ENCODE measurements at places on chromosomes 16 and 17.
A peak's percentile ranks its signal among the peaks of the same experiment; 100 is the strongest.

- no peak for DNase-seq
Measured at GRCh38 chr17:22273308-22273707, 581.0 kb downstream of the KCNJ18 start.

- DNase-seq = no peak
Measured at GRCh38 chr16:78694414-78694813, 595.0 kb downstream of the WWOX start.

GRCh38 chr16:14649816-14650215 is 17.1 kb downstream of the BFAR start:
- no peak for DNase-seq

DNA sequence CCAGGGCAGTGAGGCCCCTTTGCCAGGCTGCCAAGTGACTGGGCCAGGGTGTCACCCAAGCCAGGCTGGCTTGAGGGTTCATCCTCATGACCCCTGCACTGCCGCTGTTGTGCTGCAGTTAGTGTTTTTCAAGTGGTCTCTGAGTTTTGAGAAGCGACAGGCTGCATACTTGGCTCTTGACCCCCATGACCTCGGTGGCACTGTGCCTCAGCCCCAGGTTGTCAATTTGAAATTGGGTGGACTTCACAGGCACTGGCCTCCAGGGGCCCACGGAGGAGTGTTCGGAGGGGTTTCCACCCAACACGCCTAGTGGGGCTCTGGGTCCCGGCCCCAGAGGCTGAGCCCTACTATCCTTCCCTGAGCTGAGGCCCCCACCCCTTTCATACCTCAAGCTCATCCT is 42.7 kb downstream of the DHRS7B start:
- DNase-seq = no peak

DNA sequence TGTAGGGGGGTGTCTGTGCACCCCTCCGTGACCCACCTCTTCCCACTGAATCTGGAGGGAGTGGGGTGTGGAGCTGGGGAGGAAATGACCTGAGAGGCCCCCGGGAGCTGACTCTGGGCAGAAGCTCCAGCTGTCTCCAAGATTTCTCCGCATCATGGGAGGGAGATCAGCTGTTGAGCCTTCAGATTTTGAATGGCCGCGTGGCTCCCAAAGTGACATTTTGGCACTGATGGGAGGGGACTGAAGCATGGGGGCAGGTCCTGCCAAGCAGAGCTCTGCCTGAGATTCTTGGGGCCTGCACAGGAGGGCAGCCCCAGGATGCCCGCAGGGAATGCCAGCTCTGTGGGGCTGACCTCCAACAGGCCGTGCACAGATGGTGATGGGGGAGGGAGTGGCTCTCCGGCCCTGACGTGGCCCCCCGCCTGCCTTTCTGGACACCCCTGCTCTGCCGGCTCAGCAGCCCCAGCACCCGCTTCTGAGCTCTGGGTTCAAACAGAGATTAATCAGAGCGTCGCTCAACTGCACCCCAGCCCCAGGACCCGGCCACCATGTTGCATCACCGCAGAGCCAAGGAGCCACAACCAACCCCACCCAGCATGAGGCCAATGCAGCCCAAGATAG is 25.3 kb upstream of the UBE2I start:
- DNase-seq = no peak

DNA sequence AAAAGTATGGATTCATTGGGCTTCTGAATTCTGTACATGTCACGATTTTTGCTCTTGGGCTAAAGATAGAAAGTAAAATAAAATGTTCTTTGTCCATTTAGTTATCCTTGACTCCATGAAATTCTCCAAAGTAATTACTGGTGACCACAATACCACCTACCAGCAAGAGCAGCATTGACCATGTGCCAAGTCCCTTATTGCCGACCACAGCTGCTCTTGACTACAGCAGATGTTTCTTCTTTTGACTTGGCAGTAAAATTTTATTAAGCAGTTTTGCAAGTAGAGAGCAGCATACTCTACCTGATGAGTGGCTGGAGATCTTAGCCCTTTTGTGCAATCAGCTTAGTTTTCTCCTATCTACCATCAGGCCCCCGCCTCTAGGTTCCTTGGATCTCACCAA is 152.2 kb upstream of the TBX2 start:
- DNase-seq = no peak

DNA sequence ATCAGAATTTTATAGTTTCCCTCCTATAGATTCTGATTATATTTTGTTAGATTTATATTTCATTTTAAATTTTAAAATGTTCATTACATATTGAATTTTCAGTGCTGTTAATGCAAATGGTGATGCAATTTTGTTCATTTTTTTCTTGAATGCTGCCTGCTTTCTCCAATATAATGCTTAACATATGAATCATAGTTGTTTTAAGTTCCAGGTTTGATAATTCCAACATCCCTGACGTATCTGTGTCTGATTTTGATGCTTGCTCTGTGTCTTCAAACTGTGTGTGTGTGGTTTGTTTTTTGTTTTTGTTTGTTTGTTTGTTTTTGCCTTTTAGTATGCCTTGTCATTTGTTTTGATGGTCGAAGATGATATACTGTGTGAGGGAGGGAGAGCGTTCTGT is 134.7 kb upstream of the ELAC2 start:
- DNase-seq = no peak

DNA sequence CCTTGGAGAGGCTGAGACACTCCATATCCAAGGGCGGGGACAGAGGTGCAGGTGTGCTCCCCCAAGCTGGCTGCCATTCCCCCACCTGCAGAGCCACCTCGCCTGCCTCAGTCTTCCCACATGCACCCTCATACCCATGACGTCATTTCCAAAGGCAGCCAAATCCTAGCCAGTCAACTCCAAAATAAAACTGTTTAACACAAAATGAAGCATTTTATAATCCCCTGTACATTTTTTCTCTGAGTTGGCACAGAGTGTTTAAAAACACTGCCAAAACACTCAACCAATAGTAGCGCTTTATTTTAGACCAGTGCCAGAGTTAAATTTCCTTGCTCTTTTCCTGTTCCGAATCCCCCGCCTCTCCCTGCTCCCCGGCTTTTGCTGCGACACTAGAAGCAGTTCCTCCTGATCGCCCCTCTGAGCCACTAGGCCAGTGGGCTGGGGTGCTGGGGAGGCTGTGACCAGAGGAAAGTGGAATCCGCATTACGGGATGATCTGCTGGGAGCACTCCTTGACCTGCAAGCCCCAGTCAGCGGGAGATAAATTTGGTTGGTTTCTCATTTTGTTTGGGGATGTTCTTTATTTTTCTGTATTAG is 139.5 kb downstream of the ZNF423 start:
- DNase-seq = no peak

- no peak for DNase-seq
Measured at GRCh38 chr16:81786868-81787267, 7.8 kb downstream of the PLCG2 start.

- peak; percentile 85 for DNase-seq
Measured at GRCh38 chr17:79294459-79295071, 219.9 kb downstream of the ENGASE start.

DNA sequence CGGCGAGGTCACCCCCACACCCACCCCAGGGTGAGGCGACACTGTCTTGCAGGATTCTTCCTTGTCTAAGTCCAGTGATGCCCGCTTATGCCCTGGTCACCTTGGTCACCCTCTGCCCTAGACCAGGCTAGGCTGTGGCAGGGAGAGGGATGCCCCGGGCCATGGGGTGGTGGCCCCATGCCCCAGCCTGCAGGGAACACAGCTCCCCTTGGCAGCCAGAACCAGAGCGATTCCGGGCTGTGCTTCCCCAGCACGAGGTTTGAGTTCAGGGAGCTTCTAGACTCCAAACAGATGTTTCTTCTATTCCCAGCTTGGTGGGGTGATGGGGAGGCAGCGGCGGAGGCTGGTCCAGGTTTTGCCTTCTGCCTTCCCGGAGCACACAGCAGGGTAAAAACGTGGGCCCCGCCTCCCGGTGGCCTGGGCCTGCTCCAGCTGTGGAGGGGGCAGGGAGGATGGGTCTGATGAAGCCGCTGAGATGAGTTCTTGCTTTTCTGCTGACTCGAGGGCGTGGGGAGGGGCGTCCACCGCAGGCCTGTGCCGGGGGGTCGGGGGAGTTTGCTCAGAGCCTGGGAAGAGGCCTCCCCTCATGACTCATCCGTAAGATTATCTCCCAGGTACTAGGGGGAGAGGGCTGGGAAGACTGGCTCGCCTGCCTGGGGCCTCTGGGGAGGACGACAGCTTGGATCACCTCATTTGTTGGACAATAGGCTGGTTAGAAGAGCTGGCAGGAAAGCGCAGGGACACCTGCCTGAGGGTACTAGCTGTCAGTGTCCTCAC is 15.4 kb downstream of the SMTNL2 start:
- peak; percentile 44 for DNase-seq

- no peak for DNase-seq
Measured at GRCh38 chr17:43769426-43769825, 9.4 kb downstream of the DUSP3 start.

DNA sequence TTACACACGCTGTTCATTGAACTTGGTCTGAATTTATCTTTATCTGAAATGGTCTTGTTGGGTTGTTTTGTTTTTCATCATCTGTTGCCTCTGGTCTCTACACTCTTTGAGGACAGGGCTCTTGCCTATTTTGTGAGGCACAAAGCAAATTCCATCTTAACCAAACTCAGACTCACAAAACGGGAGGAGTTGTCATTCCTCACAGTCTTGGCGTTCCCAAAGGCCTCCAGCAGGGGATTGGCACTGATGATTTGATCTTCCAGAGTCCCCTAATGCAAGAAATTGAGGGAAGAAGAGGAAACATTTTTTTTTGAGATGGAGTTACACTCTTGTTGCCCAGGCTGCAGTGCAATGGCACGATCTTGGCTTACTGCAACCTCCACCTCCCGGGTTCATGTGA is 8.7 kb downstream of the MYH3 start:
- no peak for DNase-seq

DNA sequence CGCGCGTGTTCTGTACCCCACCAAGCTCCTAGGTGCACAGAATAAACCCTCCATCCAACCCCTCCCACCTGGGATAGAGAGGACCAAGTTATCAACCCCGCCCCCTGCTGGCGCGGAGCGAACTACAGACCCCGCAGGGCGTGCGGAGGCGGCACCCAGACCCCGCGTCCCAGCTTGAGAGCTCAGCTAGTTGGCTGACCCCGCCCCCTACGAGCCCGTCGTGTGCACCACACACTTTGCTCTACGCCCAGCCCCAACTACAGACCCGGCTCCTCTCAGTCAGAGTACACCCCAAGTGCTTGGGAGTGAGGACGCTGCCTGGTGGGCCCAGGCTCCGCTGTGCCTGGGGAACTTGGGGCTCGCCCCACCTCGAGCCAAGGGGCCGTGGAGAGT is 1.5 kb downstream of the GRIN2A start:
- peak; percentile 65 for DNase-seq

- no peak for DNase-seq
Measured at GRCh38 chr17:65527857-65528591, 33.4 kb downstream of the AXIN2 start.

GRCh38 chr17:68133346-68134045 is 98.0 kb downstream of the KPNA2 start:
- no peak for DNase-seq

DNA sequence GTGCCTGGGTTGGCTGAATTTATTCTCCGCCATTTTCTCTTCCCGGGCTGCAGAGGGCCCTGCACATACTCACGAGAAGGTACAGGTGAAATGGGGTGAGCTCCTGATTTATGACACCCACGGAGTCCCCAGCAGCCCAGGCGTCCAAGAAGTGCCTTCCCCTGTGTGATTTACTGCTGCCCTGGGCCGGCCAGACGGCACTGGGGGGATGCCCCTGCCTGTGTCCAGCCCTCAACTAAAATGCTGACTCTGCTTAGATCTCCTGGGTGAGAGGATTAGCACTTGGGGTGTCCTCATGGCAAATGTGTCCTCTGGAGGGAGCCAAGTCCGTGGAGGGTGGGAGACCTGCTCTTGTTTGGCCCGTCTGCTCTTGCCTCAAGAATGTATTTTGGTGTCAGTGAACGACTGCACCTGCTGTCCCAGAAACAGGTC is 132.4 kb downstream of the MAF start:
- DNase-seq = no peak

DNA sequence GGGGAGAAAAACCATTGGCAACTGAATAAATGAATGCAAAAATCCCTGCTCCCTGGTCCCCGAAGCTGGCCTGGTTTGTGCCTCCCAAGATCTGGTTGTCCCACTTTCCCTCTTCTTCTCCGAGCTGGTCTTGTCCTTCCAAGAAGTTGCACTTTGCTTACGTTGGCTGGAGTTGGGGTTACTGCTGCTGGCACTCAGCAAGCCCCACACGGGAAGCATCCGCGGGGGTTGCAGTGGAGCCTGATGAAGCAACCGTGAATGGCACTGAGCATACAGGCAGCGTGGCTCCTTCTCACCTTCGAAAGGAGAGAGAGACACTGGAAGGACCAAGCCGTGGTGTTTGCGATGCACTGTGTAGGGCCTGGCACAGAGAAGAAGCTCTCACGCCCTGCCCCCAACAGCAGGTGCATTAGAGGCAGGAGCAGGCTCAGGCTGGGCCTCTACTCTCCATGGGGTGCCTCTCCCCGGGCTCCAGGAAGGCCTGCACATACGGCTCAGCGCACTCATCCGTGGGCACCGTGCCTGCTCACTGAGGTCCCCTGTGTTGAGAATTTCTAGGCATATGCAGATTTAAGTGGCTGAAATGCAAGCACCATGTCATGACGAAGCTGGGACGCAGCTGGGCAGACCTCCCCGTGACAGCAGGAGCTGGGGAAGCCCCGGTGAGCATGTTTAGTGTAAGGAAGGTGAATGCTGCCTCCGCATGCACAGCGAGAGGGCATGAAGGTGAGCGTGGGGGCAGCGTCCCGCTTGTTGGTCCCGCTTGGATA is 12.1 kb downstream of the CA5A start:
- no peak for DNase-seq

DNA sequence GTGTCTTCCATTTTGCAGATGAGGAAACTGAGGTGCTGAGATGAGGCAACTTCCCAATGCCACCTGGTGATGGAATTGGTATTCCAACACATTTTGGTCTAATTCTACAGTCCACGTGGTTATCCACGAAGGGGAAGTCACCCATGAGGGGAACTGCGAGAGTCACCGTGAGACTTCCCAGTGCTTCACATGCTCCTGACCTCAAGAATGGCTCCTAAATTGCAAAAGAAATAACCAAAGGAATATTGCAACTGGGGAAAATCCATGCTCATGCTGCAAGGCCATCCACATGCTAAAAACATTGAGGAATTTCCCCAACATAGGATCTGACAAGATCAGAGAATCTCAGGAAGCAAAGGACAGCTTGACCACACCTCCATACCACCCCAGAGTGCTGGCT is 153.9 kb downstream of the HS3ST3B1 start:
- no peak for DNase-seq

DNA sequence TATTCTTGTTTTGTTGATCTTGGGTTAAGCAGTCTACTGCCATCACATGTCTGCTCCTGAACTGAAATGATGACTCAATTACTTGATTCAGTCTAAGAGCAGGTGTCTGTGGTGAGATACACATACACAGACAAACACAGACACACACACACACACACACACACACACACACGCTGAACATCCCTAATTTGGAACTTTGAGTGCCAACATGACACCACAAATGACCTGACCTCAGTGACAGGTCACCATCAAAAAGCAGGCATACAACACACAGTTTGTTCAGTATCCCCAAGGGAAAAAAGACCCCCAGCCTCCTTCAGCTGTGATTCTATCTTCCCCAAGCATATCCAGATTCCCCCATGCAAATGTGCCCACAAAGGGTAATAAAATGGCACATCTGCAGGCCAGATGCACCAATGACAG is 130.1 kb upstream of the TMEM97 start:
- DNase-seq = no peak

- no peak for DNase-seq
Measured at GRCh38 chr16:74169687-74170376, 126.8 kb upstream of the PSMD7 start.

Data from neuronal stem cell (in vitro differentiated cells).